ENCODE measurements at places on chromosomes 2 and 18.

DNA sequence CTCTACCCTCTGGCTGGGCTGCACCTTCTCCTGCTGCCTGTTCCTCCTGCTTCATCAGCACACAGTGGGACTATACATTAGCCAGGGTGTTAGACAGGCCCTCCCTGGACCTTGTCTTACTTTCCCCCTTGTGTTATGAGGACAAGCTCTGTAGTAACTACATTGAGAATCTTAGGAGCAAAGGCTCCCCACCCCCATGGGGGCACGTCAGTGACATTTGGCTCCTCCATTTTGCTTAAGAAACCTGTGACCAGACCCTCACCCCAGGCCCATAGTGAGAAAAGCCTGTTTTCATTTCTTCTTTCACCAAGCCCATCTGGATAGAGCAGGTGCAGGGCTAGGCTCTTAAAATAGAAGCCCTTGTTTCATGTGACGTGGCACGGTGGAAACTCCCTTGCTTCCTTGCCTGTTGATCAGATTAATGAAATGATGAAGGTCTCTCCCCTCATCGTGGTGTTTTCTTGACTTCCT lies 146.7 kb downstream of the RPIA start:
- DNase-seq: no peak

GRCh38 chr2:28684142-28684858 lies 67.3 kb upstream of the PPP1CB start:
- DNase-seq: no peak

DNA sequence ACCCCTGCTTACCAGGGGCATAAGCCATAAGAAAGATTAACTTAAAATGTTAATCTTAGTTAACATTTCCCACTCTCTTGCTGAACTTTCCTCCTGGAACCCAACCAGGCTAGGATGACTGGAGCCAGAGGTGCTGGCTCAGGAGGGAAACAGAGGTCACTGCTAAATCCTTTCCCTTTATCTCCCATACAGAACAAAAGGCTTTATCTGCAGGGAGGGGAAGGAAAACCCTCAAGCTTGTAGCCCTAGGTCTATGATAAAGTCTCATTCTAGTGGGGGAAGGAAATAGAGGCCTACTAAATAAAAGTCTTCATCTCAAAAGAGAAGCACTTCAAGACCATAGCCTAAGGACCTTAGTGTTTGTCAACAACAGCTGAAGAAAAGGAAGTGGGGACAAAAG lies 18.6 kb downstream of the HIBCH start:
- no peak for DNase-seq

- no peak for DNase-seq
Observed at GRCh38 chr2:156944871-156945270, 312.6 kb upstream of the GALNT5 start.

- DNase-seq: peak; percentile 48
Observed at GRCh38 chr18:8480506-8481328, 128.5 kb upstream of the RAB12 start.

DNA sequence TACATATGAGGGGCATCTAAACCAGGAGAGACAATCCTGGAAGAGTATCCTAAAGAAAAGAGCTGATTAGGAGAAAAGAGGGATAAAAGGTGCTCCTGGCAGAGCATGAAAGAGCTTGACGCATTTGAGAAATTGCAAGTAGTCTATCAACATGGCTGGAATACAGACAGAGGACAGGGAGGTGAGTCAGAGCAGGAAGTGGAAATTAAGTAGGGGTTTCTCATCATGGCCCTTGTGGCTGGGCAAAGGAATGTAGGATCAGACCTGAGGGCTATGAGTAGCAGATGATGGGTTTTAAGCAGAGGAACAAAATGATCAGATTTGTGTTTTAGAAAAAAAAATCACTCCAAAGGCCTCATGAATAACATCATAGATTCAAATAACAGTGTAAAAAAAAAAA lies 49.2 kb upstream of the UGP2 start:
- peak; percentile 96 for DNase-seq

GRCh38 chr2:200873560-200873959 lies 9.1 kb upstream of the CLK1 start:
- no peak for DNase-seq

DNA sequence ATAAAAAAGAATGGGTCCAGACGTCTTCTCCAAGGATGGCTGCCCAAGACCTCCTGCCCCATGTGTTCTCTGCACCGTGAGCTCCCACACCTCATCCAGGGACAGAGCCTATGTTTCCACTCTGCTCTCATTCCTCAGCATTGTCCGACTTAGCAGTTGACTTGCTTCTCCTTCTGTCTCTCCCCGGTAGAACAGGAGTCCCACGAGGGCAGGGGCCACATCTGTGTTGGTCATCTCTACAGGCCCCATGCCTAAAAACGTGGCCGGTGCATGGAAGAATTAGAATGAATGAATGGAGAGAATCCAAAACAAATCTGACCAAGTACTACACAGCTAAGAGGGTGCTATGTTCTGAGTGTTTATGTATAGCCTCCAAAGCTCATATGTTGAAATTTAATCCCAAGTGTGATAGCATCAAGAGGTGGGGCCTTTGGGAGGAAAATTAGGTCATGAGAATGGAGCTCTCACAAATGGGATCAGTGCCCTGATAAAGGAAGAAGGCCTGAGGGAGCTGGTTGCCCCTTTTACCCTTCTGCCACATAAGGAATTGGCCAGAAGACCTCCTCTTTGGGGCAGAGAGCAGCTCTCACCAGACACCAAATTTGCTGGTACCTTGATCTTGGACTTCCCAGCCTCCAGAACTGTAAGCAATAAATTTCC lies 55.9 kb downstream of the FAM178B start:
- DNase-seq: no peak

GRCh38 chr2:148531235-148531634 lies 113.3 kb upstream of the EPC2 start:
- no peak for DNase-seq

DNA sequence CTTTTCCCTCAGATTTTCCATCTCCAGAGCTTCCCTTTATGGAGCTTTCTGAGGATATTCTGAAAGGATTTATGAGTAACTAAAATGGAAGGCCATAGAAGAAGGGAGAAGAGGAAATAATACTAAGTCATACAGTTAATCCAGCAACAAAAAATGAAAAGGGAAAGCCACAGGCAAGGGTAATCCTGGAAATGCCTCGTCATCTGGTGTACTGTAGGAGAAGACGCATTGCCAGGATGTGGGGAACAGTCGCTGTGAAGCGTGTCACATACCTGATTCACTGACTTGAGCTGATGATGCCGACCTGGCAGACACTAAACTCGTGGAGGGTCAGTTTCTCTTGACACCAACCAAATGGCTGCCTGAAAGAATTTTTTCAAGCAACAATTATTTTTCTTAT lies 34.7 kb upstream of the ALPP start:
- peak; percentile 33 for DNase-seq

DNA sequence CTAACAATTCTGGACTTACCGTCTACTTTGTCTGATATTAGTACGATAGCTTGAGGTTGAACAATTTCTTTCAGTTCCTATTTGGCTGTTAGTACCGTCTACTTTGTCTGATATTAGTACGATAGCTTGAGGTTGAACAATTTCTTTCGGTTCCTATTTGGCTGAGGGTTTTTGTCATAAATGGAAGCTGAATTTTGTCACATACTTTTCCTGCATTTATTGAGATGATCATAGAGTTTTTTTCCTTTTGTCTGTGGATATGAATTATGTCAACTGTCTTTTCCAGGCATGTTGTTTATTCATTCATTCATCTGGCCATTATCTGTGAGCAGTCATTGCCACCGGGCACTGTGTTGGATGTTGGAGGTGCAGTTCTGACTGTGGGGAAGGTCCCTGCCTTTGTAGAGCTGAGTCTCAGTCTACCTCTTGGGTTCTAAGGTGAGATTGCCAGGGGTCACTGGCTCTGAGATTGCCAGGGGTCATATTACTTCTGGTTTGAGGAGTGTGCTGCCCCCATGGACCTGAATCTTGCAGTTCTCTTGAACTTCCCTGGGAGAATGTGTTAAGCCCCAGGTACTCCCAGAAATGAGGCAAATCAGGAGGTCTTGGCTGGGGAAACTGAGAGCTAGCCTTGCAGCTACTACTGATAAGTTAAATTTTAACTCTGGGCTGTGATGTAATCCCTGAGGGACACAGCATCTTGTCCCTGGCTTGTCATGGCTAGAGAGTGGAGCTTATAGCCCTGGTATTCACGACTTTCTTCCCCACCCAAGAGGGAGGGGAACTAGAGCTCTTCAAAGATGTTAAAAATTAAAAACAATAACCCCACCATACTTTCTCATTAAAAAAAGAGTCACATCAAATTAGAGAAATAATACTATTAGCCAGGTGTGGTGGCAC lies 89.1 kb upstream of the MBOAT2 start:
- DNase-seq: no peak

- no peak for DNase-seq
Observed at GRCh38 chr2:130913891-130914290, 77.2 kb downstream of the ARHGEF4 start.

DNA sequence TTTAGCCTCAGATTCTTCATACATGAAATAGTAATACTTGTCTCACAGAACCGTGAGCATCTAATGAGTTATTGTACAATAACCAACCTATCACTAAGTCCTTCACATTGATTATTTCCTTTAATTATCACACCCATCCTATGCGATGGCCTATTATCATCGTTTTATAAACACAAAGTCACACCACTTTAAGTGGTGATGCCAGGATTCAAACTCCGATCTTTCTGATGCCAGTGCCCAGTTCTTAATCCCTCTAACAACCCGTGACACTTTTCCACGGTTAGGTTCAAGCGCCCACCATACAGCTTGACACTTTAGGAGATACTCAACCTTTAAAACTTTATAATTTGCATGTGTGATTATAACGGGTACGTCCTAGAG lies 523 bp upstream of the ALMS1 start:
- no peak for DNase-seq

DNA sequence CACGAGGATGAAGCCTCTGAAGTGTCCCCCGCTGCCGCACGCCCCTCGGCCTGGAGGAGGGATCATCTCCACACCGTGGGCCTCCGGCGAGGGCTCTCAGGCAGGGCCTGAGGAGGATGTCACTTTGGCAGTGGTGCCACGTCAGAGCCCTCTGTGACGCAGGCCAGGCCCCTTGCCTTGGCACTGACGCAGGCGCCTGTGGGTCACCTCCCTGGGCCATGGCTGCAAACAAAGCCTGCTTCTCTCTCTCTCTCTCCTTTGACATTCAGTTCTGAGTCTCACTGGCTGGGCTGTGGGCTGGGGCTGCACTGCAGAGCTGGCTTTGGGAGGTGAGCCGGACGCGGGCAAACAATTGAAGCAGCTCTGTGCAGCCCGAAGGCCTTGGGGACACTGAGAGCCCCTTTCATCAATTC lies 273.7 kb downstream of the TWIST2 start:
- no peak for DNase-seq

Measured in fibroblast of skin of right biceps (primary cell).